ENCODE measurements at places on chromosomes 2 and 18.

DNA sequence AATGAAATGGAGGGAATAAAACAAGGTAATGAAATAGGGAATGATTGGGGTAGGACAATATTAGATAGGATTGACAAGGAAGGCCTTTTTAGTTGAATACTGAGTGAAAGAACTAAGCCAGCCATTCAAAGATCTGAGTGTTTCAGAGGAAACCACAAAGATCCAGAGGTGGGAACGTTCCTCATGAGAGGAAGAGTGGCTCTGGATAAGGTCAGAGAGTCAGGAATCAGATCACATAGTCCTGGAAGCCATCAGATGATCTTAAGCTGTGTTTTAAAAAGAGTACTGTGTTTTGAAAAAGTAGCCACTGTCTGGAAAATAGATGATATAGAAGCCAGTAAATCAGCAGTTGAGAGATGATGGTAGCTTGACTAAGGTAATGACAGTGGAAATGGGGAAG, 11.8 kb downstream of the TTLL4 start:
- DNase-seq = no peak

DNA sequence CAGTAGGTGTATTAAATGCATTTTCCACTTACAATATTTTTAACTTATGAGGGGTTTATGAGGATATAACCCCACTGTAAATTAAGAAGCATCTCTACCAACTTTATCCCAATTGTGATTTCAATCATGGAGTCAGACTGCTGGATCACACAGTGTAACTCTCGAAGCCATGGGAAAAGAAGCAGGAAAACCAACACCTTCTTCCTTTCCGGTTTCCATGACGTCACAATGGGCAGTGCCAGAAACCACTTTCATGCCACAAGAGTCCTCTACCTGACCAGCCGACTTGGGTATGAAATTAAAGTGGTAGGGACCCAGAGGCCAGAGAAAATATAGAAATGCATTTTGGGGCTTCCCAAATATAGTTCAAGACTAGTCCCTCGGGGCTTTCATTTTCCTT, 4.2 kb downstream of the RNF152 start:
- DNase-seq = no peak

DNA sequence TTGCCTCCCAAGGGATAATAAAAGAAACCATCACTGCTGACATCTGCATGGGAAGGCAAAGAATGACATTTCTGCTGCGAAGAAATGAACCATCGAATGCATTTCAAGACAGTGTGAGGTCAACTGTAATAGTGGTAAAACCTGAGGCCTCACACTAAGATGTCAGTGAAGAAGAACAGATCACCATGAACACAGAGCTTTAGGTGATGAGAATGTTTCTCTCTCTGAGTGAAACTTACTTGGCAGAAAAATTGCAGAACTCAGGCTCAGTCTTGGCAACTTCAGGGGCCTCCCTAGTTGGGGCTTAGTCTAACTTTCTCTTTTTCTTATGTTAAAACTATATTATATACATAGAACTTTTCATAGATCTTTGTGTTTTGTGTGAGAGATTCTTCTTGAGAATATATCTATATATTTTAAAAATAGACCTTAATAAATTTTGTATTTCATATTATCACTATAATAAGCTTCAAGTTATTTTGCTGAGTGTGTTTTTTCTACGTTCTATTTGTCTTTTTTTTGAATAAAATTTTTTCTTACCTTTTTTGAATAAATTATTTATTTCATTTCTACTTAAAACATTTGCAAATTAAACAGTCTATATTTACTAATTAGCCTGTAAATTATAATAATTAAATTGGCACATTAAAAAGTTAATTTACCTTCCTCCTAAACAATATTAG, 427.5 kb upstream of the TRIB2 start:
- DNase-seq = no peak

DNA sequence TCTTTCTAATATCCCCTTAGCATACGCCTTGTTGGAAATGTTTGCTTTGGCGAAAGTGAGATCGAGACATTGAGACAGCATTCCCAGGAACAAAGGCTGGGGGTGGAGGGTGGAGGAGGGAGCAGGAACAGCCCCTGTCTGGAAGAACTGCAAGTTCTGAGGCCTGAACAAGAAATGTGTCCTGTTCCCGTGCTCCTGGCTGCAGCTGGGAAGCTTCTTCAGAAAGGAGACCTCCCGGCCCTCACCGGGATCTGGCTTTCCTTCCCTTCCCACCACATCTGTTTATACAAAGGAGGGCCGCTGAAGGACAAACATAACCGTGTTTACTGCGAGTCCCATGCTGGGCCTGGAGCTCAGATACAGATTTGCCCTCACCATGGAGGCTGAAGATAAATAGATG, 35.9 kb downstream of the AFF3 start:
- DNase-seq = peak; percentile 78

- DNase-seq = no peak
Observed at GRCh38 chr2:200615247-200615646, 29.4 kb downstream of the AOX1 start.

- no peak for DNase-seq
Observed at GRCh38 chr2:147177071-147177857, 667.6 kb upstream of the ACVR2A start.

GRCh38 chr18:39692367-39693015, 2126.9 kb upstream of the CELF4 start:
- DNase-seq = no peak

- DNase-seq = no peak
Observed at GRCh38 chr2:140508756-140509155, 1622.1 kb downstream of the LRP1B start.
